ENCODE measurements at places on chromosomes 1 and 21.

- DNase-seq = no peak
Observed at GRCh38 chr1:153698923-153699714, 20.6 kb downstream of the NPR1 start.

GRCh38 chr1:56663846-56664245, 18.7 kb downstream of the PRKAA2 start:
- DNase-seq = no peak

- no peak for DNase-seq
Observed at GRCh38 chr1:25669781-25670567, 53.4 kb downstream of the MAN1C1 start.

DNA sequence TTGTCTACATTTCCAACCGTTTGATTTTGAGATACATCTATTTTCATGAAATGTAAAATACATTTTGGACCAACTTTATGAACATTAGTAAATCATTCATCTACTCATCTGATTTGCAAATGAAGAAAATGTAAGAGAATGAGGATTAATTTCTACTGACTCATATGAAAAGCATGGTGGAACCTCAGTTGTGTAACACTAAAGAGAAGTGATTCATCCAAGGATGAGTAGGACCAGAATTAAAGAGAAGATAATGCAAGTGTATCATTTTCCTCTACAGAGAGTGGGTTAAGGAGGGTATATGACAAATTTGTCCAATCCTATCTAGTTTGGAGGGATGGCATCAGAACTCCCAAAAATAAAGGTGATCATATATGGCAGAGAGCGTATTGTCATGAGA, 1967.6 kb downstream of the MRPL39 start:
- DNase-seq = no peak

- DNase-seq = no peak
Observed at GRCh38 chr1:68174738-68175113, 57.6 kb downstream of the WLS start.

GRCh38 chr1:211469938-211470529, 21.9 kb downstream of the RD3 start:
- peak; percentile 61 for DNase-seq

DNA sequence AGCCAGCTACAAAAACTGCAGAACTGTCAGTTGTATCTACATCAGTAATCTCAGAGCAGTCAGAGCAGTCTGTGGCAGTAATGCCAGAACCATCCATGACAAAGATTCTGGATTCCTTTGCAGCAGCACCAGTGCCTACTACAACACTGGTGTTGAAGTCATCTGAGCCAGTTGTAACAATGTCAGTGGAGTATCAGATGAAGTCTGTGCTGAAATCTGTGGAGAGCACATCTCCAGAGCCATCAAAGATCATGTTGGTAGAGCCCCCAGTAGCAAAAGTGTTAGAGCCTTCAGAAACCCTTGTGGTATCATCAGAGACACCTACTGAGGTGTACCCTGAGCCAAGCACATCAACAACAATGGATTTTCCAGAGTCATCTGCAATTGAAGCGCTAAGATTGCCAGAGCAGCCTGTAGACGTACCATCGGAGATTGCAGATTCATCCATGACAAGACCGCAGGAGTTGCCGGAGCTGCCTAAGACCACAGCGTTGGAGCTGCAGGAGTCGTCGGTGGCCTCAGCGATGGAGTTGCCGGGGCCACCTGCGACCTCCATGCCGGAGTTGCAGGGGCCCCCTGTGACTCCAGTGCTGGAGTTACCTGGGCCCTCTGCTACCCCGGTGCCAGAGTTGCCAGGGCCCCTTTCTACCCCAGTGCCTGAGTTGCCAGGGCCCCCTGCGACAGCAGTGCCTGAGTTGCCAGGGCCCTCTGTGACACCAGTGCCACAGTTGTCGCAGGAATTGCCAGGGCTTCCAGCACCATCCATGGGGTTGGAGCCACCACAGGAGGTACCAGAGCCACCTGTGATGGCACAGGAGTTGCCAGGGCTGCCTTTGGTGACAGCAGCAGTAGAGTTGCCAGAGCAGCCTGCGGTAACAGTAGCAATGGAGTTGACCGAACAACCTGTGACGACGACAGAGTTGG, 7.3 kb downstream of the SON start:
- DNase-seq = no peak

GRCh38 chr1:89151047-89151446, 24.8 kb downstream of the GBP7 start:
- no peak for DNase-seq

DNA sequence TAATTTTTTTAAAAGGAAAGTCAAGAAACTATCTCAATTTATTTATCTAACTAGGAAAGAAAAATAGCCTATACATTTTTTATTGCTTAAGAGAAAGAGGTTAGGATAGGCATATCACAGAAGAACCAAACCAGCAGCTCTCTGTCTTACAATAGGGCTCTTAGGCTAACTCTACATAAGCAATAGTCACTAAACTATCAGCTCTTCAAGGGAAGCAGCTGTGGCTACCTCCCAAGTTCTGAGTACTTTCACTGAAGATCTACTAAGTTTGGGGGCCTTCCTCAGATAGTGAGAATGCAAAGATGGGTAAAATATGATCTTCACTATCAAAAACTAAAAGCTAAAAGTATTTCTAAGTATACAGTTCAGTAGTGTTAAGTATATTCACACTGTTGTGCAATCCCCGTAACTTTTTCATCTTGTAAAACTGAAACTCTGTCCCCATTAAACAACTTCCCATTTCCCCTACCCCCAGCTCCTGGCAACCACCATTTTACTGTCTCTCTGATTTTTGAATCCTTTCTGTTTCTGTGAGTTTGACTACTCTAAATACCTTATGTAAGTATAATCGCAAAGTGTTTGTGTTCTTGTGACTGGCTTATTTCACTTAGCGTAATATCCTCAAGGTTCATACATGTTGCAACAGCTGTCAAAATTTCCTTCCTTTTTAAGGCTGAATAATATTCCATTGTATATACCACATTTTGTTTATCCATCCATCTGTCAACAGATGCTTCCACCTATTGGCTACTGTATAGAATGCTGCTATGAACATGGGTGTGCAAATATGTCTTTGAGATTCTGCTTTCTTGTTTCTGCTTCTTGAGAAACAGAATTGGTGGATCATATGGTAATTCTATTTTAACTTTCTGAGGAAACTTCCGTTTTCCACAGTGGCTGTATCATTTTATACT, 73.3 kb downstream of the ACBD6 start:
- no peak for DNase-seq

- DNase-seq = no peak
Observed at GRCh38 chr1:42449256-42449655, 6.6 kb downstream of the ZMYND12 start.

DNA sequence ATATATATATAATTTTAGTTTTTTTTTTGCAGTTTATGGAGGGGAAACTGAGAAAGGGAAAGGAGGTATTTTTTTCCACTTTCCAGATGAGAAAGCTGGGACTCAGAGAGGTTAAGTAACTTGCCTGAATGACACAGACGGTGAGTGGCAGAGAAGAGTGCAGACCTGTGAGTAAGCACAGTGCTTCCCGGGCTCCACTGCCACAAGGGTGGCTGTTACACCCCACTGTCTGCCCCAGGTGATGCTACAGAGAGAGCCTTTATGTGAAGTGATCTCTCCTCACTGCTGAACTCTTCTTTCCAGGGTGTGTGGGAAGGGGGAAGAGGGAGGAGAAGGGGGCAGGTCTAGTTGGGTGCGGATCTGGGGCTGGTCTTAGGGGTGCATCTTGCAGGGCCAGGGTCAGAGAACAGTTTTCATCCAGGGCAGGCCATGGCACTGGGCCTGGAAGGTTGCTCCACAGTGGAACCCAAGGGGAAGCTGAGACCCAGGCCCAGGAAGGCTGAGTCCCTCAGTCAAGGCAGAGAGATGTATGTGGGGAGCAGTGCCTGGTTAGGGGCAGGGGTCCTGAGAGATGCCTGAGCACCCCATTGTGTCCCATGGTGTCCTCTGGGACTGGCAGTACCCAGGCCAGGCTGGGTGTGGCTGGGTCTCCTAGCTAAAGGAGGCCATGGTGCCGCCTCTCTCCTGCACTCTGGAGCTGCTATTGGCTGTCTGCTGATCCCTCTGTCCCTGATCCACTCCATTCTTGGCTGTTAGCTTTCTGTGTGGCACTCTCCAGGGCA, 357.5 kb downstream of the PTPRU start:
- DNase-seq = no peak
